Stimulated activated CD8-positive, alpha-beta memory T cell treated with anti-CD3 and anti-CD28 coated beads, Interleukin-15, amount 100 ng/mL, for 48 hours (primary cell): ENCODE measurements at places on chromosomes 6 and 20.

DNA sequence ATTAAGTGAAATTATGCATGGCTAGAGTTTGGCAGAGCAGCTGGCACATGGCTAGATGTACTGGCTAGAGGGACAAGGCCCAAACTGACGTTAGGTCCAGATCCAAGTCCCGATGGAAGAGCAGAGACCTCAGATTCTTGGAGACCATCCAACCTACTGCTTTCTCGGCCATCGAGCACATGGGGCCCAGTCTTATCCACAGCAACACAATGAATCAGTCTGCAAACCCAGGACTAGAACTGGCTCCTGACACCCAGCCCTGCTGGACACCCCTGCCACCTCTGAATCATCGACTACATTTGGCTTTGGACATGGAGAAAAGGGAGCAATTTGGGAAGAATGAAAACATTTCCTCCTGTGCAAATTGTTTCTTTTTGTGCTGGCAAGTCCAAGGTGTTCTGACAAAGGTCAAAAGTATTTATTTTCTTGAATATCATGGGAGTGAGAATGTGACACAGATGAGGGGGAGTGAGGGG is 23.9 kb upstream of the YWHAB start:
- no peak for DNase-seq

DNA sequence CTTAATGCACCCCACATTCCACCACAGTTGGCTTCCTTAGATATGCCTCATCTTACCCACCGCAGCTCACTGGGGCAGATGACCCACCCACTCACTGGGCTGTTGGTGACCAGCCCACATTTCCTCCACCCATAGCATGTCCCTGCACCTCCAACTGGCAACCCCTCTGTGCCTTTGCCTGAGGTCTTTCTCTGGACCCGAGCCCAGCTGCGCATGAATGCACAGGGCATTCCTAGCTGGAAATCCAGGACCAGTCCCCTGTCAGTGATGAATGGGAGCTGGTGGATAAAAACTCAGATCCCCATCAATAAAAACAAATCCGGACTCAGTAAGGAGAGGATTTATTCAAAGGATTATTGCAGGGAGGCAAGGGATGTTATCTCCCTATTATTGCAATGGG is 75.0 kb downstream of the ISM1 start:
- DNase-seq = no peak

- no peak for DNase-seq
These were observed 49.5 kb upstream of the B4GALT5 start for GRCh38 chr20:49762940-49763766.

DNA sequence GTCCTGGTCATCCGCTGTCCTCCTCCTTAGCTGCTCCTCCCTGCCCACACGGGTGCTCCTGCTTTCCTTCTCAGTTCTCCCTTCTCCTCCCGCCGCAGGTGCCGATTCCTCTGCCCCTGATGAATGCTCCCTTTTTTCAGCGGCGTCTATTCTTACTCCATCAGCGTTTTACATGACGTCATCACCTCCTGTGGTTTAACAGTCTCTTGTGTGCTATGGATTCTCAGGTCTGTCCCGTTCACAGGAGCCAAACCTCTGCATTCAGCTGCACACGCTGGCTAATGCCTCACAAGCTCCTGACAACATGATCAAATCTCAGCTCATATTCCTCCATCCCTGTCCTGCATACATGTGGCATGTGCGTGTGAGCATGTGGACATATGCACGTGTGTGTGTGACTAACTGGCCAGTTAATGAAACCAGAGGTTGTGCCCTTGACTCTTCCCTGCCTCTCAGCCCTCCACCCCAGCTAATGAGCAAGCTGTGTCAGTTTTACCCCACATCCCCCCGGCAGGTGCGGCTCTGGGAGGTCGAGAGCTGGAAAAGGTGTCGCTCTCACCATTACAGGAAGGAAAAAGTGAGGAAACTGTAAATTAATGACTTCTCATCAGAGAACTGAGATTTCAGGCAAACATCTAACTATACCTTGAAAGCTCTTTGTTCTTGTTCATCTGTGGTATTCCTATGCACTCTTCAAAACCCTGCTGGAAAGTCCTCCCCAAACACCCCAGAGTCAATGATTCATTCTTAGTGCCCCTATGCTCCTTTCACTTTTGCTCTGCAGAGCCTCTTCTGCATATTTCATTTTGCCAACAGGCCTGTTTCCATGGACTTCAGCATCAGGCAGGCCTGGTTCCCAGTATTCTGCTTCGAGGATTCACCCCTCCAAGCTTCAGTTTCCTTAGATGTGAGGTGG is 163.1 kb downstream of the TTLL2 start:
- DNase-seq = no peak

DNA sequence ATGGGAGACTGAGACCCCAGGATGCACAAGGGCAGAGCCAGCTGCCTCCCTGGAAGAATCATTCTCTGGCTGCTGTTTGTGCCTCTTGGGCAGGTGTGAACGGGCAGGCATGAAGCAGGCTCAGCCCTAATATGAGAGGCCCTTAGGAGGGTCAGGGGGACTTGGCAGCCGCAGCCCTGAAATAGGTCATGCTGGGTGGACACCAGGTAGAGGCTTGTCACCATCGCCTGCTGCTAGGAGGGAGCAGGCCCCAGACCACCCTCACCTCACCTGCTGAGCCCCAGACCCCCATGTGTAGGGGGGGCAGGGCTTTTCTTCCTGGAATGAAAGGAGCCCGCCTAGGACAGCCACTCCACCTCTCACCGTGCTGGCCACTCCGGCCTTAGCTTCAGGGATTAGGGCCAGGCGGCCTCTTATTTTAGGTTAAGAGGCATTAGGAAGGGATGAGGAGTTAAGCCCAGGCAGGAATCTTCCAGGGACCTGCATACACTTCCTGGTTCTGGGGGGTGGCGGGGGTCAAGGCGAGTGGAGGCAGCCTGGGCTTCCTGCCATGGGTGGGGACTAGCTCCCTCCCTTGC is 92.4 kb downstream of the ASXL1 start:
- DNase-seq = no peak

- DNase-seq = no peak
These were observed 128.5 kb downstream of the HFE start for GRCh38 chr6:26215585-26216358.
